ENCODE measurements at places on chromosomes 12 and 14. TPM values are rescaled to one million over a fixed set of nuclear protein-coding genes. Genes with fewer than 3 reads are reported as not detected.

Gene DACT1
- total RNA-seq: 4.2 TPM

Gene KRT6A
- not detected for total RNA-seq

Gene NFYB
- total RNA-seq: 33.3 TPM

Gene CATSPERB
- not detected for total RNA-seq

- H3K4me3 ChIP-seq: no peak overlapping the region
- 0 out of 2 replicates have a peak, but pooled peaks cover 4% of the 10 kb centered on the region for H3K4me1 ChIP-seq
- H3K36me3 ChIP-seq: no peaks in the 10 kb centered on the region
- DNase-seq: no peak
- no peak overlapping the region for H3K27ac ChIP-seq
- no peaks in the 10 kb centered on the region for H3K27me3 ChIP-seq
Observed at GRCh38 chr12:106643000-106643399, 60.2 kb downstream of the RFX4 start.

GRCh38 chr14:54695196-54695595 lies 128.3 kb downstream of the SAMD4A start:
- no peak overlapping the region for H3K4me3 ChIP-seq
- no peaks in the 10 kb centered on the region for H3K27me3 ChIP-seq
- no peaks in the 10 kb centered on the region for H3K36me3 ChIP-seq
- no peak overlapping the region for H3K27ac ChIP-seq
- H3K4me1 ChIP-seq: peaks cover 4% of the 10 kb centered on the region

DNA sequence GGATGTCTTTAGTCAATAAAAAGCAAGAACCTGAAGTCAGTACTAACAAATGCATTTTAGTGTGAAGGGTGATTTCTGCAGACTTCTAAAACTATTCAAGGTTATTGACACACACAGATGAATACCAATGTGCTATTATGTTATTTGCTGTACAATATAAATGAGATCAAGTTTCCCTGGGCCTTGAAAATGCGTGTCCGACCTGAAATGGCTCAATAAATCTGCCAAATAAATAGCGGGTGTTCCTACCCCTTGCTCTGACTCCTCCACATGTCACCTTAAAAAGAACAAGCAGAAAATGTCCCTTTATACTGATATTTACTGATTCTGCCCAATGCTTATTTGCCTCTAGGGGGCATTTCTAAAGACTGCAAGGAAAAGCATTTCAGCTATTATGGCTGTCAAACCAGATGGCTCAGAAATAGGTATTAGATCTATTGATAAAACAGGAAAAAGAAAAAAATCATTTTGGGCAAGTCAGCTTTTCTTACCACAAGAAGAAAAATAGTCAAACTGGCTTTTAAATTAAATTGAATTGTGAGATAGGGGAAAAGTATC lies 367.3 kb upstream of the KITLG start:
- no peaks in the 10 kb centered on the region for H3K36me3 ChIP-seq
- DNase-seq: no peak
- peaks cover 23% of the 10 kb centered on the region for H3K4me1 ChIP-seq
- no peak overlapping the region for H3K4me3 ChIP-seq
- H3K27me3 ChIP-seq: no peaks in the 10 kb centered on the region

GRCh38 chr14:19800282-19801117 lies 3.1 kb upstream of the OR4N2 start:
- H3K27me3 ChIP-seq: no peaks in the 10 kb centered on the region
- no peaks in the 10 kb centered on the region for H3K4me1 ChIP-seq
- no peak overlapping the region for H3K27ac ChIP-seq
- DNase-seq: peak; percentile 60
- no peak overlapping the region for H3K4me3 ChIP-seq

DNA sequence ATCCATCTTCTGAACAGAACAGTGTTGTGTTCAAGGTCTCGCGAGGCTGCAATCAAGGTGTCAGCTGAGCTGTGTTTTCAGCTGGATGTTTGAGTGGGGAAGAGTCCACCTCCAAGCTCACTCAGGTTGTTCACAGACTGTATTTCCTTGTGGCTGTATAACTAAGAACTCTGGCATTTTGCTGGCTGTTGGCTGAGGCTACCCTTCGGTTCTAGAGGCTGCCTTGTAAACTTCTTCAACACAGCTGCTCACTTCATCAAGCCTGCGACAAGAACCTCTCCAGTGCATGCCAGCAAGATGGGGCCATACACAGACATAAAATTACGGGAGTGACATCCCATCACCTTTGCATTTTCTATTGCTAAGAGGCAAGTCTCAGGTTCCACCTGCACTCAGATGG lies 12.7 kb downstream of the FOS start:
- no peak for DNase-seq
- H3K4me1 ChIP-seq: no peaks in the 10 kb centered on the region
- H3K27ac ChIP-seq: no peak overlapping the region
- no peaks in the 10 kb centered on the region for H3K36me3 ChIP-seq
- H3K4me3 ChIP-seq: no peak overlapping the region

DNA sequence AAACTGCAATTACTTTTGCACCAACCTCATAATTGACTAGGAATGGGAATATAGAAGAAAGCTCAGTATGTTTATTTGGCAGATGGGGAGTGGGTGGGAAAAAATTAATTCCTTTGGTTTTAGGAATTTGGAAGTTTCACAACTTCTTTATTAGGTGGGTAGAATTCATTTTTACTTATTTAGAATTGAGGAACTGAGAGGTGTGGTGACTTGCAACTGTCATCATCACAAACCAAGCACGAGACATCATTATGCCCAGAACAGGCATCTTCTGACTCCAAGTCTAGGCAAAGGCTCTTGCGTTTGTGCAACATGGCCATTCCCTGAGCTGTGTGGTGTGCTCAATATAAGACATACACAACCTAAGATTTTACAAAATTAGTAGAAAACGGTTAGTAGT lies 380.0 kb downstream of the ATP23 start:
- H3K27me3 ChIP-seq: peaks cover 23% of the 10 kb centered on the region
- H3K27ac ChIP-seq: no peak overlapping the region
- H3K4me3 ChIP-seq: no peak overlapping the region
- DNase-seq: no peak
- no peaks in the 10 kb centered on the region for H3K4me1 ChIP-seq

Data from SJCRH30 (cell line).